ENCODE measurements at places on chromosomes 6 and 20.

DNA sequence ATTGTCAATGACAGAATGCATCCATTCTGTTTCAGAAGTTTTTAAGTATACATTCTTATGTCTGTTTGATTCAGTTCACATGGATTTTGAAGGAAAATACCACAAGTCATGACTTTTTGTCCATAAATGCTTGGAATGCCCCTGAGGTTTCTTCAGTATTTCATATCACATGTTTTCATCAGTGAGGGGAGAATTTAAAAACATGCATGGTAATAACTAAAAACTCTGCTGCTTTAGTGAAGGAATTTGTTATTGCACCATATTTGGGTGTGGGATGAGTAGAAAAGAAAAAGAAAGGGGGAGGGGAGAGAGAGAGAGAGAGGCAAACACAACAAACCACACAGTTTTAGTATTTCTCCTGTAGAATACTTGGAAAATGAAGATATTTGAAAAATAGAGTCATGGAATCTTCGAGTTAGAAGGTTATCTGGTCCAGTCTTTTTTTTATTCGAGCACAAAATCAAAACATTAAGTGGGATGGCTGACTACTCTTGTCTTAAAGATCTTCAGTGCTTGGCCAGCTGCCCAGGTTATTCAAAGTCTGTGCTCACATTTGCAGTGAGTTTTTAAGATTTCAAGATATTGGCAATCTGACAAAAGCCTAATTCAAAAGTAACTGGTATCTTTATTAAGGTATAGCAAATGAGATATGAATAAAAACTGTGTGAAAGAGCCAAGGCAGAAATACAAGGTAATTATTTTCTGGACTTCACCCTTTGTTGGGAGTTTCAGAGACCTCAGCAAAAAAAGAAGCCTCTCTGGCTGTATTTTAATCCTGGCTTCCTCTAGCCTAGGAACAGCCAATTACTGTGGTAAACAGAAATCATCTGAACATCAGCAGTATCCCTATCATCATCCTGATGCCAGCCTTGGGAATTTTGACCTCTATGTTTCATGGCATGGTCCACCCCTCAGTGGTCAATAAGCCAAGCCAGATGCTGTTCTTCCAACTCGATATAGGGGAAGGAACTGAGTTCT is 687.9 kb upstream of the CITED2 start:
- DNase-seq, result no peak

DNA sequence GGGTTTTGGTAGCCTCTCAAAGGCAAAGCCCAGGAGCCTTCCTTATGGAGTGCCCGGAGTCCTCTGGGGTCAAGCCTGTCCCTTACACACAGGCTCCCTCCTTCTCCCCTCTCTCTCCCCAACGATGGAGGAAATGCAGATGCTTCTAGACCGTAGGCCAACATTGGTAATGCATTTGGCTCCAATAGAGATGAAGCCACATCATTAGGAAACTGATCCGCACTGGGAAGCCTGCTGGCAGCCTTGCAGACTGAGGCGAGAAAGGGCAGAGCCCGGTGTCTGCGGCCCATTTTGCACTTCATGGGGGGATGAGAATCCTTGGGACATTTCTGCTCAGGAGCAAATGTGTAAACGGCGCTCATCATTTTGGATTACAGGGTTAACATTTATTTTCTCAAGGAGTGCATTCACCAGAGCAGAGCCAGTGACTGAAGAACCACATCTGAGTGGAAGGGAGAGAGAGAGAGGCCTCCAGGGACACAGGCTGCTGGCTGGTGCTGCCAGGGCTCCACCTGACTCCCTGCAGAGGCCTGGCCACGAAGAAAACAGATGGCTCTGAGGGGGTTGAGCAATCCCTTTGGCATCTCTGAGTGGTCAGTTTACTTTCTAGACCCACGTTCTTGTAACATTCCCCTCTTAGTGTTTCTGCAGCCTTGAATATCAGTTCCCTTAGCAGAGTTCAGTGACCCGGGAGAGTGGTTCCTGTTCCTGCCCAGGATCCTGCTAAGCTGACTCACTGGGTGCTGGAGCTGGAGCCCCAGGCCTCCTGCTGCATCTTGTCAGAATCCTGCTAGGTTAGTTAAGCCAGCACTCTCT is 4.4 kb upstream of the CST3 start:
- no peak for DNase-seq

- no peak for DNase-seq
These were observed 79.2 kb downstream of the CBFA2T2 start for GRCh38 chr20:33568868-33569801.

DNA sequence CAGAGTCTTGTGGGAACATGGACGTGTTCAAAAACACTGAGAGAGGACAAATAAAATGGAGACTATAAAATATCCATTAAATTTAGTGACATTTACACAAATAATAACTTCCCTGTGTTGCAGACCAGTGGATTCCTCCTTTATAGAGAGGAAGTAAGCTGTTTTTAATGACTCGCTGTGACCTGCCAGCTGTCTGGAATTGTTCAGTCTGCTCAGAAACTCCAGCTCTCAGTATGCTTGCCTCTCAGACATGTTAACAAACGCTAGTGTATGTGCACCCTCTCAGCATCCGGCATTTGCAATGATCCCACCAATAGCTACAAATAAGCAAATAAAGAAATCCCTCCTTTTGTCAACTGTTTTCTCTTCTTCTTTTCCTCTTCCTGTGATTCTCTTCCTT is 158.0 kb upstream of the TCF21 start:
- no peak for DNase-seq

DNA sequence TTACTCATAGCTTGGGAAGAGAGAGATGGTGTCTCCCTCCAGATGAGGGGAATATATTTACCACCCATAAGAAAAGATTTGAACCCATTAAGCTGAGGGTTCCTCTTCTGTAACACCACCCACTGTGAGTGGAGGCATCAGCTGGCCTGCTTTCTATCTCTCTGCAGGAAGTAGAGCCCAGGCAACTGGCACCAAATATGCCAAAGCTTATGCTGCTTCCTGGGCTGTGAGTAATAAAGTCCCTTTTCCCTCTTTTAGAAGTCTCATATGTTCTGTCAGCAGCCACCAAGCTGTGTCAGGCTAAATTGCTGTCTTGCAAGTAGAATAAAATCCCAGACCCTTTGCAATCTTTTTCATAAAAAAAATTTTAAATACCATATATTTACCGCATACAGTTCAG is 241.4 kb downstream of the LAMA2 start:
- DNase-seq, result no peak

GRCh38 chr20:56420028-56420427 is 8.0 kb downstream of the CASS4 start:
- DNase-seq, result no peak

DNA sequence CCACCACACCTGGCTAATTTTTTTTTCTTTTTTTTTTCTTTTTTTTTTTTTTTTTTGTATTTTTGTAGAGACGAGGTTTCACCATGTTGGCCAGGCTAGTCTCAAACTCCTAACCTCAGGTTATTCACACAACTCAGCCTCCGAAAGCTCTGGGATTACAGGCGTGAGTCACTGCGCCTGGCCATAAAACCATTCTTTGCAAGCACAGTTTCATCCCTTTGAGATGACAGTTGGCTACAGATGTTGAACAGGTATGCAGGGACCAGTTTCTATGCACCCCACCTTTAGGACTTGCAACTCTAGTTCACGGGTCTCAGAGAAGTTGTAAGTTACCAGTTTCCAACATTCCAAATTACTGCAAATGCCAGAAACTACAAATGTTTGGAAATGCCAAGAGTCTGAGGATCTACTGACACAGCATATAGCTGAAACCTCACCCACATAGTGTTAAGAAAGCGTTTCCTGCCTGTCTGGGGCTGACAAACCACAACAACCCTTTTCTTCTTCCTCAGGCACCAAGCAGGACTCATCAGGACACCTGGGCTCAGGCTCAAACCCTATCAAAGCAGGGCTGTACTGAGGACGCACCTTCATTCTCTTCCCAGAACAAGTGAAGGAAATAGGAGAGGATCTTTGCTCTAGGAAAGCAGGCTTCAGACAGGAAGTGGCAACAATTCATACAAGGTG is 22.9 kb downstream of the ARHGAP18 start:
- no peak for DNase-seq

GRCh38 chr6:11241793-11242201 is 9.3 kb upstream of the NEDD9 start:
- no peak for DNase-seq

DNA sequence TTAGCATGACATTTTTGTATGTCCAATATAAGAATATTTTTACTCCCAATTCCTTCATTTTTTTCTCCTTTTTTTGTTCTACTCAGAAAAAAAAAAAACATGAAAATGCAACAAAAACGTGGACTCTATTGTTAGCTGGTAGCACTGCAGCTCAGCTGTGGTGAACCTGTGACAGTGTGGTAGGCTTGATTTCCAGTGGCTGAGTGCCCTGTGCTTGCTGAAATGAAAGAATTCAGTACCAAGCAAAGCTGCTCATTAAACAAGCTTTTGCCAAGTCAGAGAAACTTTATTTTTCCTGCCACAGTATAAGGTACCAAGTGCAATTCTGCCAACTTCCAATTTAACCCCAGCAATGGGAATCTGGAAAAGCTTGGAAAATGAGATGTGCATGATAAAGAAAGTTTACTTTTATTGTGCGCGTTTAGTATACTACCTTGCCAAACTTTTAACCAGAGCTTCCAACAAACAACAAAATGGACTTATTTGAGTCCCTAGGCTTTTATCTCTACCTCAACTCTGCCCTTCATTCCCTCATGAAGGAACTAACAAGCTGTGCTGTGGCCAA is 215.2 kb downstream of the SLC35F1 start:
- no peak for DNase-seq

DNA sequence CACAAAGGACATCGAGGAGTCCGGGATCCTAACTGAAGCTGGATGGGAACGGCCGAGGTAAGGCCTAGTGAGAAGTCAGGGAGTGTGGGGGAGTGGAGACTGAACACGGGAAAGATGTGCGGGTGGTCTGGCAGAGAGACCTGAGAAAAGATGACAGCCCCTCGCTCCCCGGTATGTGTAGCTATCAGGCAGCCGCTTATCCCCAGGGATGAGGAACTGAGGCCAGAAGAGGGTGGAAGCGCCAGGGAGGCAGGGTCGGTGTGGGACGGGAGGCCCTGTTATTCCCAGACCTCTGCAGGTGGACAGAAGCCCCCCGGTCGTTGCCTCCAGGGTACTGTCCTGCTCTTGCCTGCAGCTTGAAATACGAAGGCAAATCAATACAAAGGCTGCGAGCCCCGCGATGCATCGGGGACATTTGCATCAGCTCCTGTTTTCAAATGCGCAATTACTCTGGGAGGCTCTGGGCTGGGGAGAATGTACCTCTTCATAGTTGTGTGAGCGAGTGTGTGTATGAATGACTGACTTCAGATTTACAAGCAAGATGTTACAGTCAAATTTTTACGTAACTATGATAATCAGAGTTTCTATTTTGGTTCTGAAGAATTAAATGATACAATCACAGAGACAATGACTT is 221.3 kb downstream of the QKI start:
- DNase-seq, result no peak

DNA sequence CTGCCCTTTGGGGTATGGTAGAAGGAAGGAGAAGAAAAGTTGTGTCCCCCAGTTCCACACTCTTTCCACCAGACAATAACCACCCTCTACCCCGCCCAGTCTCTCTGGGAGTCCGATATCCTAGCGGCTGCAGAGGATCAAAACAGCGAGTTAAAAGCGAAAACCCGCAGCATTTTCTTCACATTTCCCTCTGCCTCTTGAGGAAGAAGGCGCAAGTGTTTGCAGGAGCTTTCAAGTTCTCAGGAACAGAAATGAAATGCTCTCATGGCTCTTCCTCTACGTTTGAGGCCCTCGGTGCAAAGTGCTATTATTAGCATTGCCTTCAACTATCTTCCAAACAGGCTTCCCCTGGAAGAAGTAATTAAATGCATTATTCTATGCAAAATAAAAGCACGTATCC is 52.2 kb upstream of the CCDC167 start:
- no peak for DNase-seq

- DNase-seq, result no peak
These were observed 102.7 kb upstream of the AHI1 start for GRCh38 chr6:135600086-135600702.

- peak; percentile 26 for DNase-seq
These were observed 93.5 kb downstream of the CEBPB start for GRCh38 chr20:50283922-50284810.

DNA sequence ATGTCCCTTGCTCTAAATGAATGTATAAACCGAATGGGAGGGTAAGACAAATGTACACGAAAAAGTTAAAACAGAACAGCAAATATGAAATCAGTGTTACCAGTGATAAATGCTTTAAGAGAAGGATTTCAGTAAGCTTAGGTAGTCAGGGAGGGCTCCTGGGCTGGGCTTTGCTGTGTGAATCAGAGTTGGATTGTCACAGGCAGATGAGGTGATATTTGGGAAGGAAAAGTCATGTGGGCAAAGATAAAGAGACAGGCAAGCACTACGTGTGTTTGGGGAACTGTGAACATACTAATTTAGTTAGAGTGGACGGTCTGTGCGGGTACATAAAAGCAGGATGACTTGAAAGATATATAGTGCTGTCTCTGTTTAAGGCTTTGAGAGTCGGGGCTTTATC is 114.8 kb downstream of the CRYBG1 start:
- no peak for DNase-seq

- peak; percentile 79 for DNase-seq
These were observed 10.6 kb downstream of the TFAP2A start for GRCh38 chr6:10404107-10404798.

DNA sequence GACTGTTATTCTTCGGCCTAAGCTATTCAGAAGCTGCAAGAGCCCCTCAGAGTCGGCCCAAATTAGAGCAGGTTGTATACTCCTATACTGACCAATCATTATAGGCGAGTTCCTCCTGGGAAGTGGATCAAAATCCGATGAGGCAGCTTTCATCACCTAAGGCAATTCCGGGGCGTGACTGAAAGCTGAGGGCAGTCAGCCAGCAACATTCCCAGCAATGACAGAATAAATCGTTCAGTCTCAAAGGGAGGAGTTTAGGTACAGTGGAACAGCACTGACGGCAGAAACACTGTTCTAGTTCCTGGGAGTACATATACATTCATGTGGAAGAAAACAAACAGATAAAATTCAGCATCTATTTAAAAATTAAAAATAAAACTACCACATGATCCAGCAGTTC is 10.8 kb downstream of the HLA-DQB2 start:
- no peak for DNase-seq

DNA sequence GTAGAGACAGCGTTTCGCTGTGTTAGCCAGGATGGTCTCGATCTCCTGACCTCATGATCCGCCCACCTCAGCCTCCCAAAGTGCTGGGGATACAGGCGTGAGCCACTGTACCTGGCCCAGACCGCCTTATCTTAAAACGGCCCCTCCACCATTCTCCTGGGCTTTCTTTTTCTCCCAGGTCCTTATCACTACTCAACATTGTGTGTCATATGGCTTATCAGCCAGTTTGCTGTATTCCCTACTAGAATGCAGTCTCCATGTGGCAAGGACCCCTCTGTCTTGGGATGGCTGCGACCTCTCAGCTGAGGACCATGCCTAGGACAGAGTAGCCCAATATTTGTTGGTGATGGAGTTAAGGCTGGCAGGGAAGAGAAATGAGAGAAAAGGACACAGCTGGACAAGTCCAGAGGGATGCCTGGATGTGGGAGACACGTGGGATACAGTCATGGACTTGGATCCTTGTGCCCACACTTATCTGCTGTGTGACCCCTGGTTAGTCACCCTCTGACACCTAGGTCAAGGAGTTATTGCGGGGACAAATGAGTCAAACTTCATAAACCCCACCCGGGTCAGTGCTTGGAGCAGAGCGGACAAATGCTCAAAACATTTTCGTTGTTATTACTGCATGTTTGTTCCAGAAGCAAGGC is 24.0 kb downstream of the ADA start:
- DNase-seq, result no peak

Data from stimulated activated CD4-positive, alpha-beta T cell treated with anti-CD3 and anti-CD28 coated beads, Interleukin-12 subunit alpha, Interleukin-12 subunit beta, amount 100 ng/mL, for 48 hours (primary cell).